ENCODE measurements at places on chromosomes 6 and 20. TPM values are rescaled to one million over a fixed set of nuclear protein-coding genes. Genes with fewer than 3 reads are reported as not detected.
A peak's percentile ranks its signal among the peaks of the same experiment; 100 is the strongest.

The DDO gene
- not detected for total RNA-seq

The DUSP22 gene
- 13.8 TPM for total RNA-seq

The NPEPL1 gene
- 31.4 TPM for total RNA-seq

The BCAS1 gene
- not detected for total RNA-seq

The JPH2 gene
- total RNA-seq: 2.1 TPM

The SLC4A11 gene
- total RNA-seq: not detected

The WFDC2 gene
- 11.9 TPM for total RNA-seq

The PDE7B gene
- total RNA-seq: 2.3 TPM

The RAET1L gene
- not detected for total RNA-seq

The HAO1 gene
- not detected for total RNA-seq

The MOXD1 gene
- 0.66 TPM for total RNA-seq

The DEFB113 gene
- total RNA-seq: not detected

DNA sequence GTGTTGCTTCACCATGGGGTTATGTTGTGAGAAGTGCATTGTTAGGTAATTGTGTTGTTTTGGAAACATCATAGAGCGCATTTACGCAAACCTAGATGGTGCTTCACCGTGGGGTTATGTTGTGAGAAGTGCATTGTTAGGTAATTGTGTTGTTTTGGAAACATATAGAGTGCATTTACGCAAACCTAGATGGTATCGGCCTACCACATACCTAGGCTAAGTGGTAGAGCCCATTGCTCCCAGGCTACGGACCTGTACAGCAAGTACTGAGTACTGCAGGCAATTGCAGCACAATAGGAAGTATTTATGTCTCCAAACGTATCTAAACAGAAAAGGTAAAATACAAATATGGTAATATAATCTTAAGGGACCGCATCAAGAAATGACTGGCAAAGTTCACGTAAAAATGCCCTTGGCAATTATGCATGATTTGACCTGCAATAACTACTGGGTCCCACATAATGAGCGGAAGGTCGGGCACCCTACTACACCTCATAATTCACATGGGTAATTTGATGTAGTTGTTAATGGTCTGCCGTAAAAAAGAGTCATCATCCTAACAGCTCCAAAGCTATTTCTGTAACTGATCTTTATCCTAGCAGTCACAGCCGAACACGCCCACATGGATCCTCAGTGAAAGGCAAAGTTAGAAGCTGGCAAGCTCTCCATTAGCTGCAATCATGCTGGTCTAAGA, 76.0 kb downstream of the RSPH3 start:
- no peak for DNase-seq

DNA sequence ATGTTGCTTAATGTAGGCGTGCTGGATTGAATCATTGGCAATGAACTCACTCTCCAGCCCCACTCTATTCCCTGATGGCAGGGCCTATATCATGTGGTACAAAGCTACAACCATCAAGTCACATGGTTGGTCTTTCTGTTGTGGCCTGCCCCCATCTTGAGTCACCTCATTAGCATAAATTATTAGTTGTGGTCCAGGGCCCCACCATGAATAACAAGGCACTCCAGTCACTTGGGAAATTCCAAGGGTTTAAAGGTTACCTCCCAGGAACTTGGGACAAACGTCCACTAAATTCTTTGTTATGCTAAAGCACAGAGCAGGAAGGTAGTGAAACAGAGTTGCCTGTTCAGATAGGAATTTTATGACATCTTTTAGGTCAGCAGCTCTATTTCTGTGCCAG, 193.7 kb downstream of the SLC35F1 start:
- DNase-seq: no peak

- DNase-seq: no peak
These were observed 35.0 kb downstream of the MYLK4 start for GRCh38 chr6:2715737-2716136.

DNA sequence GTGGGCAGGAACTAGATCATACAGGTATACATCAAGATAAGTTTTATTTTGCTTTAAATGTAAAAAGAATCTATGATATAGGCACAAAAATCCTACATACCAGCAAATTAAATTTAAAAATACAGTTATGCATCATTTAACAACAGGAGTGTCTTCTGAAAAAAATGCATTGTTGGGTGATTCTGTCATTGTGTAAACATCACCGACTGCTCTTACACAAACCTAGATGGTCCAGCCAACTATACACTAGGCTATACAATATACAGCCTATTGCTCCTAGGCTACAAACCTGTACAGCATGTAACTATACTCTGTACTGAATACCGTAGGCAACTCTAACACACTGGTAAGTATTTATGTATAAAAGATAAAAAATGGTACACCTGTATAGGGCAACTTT, 139.4 kb downstream of the RNGTT start:
- DNase-seq: no peak

GRCh38 chr20:23584434-23585199, 16.3 kb upstream of the CST9L start:
- no peak for DNase-seq

DNA sequence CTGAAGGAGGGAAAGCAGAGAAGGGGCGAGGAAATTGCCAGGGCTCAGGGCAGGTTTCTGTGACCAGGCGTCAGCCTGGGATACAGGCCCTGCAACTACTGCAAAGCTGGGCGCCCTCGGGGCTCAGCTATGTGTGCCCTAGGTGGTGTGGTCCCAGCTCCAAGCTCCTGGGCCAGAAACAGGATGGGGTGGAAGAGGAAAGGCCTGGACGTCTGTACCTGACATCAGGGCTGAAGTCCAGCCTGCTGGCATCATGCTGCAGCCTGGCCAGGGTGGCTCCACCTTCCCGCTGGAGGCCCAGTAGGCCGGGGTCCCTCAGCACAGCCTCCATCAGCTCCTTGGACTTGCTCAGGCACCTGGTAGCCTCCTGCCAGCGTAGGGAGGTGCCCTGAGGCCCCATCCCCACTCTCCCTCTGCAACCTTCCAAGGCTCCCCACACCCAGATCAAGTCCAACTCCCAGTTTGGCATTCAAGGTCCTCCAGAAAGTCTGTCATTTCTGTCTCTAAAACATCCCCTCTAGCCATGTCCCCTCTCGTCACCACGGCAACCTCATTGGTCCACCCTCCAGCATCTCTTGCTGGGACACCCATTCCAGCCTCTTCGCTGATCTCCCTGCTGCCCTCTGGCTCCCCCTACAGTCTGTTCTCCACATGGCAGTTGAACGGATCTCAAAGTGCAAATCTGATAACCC, 38.2 kb downstream of the KIAA1755 start:
- peak; percentile 66 for DNase-seq

DNA sequence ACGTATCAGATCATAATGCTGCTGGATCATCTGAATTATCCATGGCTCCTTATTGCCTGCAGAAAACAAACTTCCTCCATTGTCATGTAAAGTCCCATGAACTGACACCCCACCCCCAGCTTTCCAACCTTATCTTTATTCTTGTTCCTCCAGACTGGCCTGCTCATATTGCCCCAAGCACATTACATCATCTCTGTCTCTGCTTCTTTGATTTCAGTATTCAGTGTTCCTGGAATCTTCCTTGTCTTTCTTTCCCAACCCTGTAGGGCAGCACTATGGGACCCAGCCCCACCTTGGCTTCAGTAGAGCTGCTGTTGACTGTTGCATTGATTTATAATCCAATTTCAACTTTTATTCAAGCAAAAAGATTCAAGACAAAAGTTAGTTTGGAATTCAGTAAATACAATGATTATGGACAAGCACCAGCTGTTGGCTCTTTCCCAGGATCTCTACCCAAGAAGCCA, 187.5 kb upstream of the ECI2 start:
- DNase-seq: no peak

GRCh38 chr6:153435787-153436186, 304.7 kb upstream of the RGS17 start:
- DNase-seq: no peak

- no peak for DNase-seq
These were observed 59.6 kb downstream of the JARID2 start for GRCh38 chr6:15305496-15305895.

DNA sequence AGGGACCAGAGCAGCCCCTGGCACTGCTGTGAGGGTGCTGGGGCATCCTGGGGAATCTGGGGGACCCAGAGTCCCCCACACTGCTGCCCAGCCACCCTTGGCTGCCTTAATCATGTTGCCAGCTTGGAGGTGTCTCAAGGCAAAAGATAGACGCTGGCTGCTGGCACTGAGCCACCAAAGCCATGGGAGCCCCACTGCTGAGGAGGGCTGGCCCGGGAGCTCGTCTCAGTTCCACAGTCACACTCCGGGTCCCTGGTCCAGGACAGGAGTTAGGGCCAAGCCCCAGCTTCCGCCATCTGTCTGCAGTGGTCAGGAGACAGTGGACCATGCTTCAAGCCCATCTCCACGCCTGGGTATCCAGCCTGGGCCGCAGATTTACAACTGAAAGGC, 41.0 kb upstream of the HMGA1 start:
- DNase-seq: no peak

- DNase-seq: no peak
These were observed 393.5 kb downstream of the NKAIN2 start for GRCh38 chr6:124197148-124197547.

- DNase-seq: peak; percentile 7
These were observed 98.3 kb upstream of the SASH1 start for GRCh38 chr6:148244217-148244935.

- no peak for DNase-seq
These were observed 99.5 kb downstream of the ADTRP start for GRCh38 chr6:11679099-11679498.

- peak; percentile 43 for DNase-seq
These were observed 6.3 kb upstream of the SIRPA start for GRCh38 chr20:1888796-1889463.

DNA sequence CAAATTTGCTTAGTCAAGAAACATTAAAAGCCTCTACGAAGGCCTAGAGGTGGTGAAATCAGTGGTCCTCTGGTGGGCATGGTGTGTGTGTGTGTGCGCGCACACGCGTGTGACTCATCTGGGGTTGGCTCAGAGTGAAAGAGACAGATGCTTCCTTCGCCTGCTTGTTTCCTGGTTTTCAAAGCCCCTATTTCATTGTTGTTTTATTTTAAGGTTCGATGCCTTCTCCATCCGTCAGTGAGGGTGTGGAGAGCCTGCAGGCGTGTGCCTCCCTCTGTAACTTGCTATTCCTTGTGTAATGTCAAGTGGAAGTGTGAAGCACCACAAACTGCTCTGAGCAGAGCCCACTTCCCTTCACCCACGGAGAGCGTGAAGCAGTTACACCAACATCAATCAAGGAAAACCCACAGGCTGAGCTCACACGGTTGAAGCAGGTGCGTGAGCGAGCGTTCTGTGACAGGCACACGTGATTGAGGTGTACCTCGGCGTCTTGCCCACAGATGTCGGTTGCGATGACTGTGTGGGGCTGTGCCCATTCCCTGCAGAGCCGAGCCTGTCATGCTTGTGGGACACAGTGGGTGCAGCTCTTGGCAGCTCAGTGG, 233.9 kb downstream of the PRL start:
- peak; percentile 10 for DNase-seq

- no peak for DNase-seq
These were observed 791.5 kb downstream of the TFAP2A start for GRCh38 chr6:9623228-9623832.

DNA sequence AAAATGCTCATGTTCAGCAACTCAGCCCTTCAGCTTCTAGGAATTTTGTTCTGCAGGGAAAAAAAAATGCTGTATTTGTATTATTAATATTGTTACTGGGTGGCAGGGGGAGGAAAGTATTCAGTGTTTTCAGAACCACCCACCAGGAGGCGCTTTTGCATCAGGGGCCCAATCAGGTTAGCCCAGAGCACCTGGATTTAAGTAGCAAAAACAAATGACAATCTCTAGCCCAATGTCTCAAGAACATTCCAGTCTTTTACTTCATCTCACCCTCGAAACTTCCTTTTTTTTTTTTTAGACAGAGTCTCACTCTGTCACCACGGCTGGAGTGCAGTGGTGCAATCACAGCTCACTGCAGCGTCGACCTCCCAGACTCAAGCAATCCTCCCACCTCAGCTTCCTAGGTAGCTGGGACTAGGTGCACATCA, 635 bp upstream of the C20orf203 start:
- peak; percentile 62 for DNase-seq

GRCh38 chr6:21084656-21085055, 508.9 kb upstream of the SOX4 start:
- no peak for DNase-seq

DNA sequence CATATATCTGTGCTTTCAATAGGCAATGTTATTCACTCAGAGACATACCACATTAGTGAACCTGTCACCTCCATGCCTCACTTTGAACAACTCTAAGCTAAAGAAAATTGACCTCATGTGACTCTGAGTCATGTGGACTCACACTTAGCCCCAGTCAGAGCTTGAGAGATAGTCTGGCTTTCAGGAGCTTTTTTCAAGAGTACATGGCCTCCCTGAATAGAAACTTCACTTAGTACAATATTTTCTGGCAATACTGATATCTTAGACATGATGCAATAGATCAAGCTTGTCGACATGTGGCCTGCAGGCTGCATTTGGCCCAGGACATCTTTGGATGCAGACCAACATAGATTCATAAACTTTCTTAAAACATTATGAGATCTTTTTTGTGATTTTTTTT, 8.5 kb downstream of the SPTLC3 start:
- DNase-seq: no peak

DNA sequence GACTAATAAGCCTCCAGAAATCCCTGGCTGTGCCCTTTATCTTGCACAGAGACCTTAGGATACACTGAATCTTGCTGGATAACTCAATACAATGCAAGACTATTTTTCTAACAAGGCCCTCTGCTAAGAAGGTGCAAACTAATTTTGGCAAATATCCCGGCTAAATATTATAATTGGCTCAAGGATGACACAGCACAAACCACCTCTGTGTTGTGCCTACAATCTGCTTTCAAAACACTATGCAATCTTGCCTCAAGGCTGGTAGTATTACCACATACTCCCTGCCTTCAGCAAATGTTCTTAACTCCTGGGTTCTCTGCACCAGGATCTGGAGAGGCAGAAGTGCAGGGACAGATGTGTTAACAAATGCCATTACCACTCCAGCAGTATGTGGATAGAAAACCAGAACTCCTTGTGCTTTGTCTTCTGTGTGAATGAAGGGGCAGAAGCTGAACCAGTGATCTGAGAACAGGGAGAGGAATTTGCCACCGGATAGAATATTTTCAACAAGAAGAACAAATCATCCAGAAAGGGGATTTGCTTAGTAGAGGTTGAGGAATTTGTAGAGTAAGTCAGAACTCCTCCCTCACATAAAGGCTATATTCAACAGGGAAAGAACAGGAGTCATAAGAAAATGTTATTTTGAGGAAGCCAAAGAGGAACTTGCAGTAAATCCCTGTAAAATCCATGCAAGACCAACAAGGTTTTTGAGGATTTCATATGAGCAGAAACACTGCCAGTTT, 74.1 kb upstream of the SLC4A11 start:
- peak; percentile 49 for DNase-seq

DNA sequence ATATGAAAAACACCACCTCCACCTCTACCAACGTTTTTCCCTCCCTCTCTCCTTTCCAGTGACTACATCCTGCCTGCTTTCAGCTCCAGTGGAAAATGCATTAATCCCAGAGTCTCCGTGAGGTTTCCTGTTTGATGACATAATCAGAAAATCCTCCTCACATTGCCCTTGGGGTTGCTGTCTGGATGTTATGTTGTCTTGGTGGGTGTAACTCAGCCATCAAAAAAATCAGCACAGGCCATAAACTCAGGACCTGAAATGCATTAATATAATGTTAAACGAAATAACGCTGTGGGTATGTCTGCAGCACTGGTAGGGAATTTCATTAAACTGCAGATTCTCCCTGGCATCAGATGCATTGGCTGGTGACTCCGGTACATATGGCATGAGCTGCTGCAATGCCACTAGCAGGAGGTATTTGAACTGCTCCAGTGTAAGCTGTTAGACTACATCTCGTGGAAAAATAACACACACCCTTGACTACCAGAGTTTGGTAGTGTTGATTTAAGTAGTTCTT, 297.8 kb downstream of the PRL start:
- DNase-seq: no peak

- no peak for DNase-seq
These were observed 228.0 kb upstream of the TAB2 start for GRCh38 chr6:149089510-149089909.

Measured in body of pancreas (tissue), 4 donors.